Calu3 (cell line): ENCODE measurements at places on chromosomes 6 and 20. TPM values are rescaled to one million over a fixed set of nuclear protein-coding genes. Genes with fewer than 3 reads are reported as not detected.

GRCh38 chr20:17896771-17897369, 71.7 kb downstream of the SNX5 start:
- no peak for DNase-seq

DNA sequence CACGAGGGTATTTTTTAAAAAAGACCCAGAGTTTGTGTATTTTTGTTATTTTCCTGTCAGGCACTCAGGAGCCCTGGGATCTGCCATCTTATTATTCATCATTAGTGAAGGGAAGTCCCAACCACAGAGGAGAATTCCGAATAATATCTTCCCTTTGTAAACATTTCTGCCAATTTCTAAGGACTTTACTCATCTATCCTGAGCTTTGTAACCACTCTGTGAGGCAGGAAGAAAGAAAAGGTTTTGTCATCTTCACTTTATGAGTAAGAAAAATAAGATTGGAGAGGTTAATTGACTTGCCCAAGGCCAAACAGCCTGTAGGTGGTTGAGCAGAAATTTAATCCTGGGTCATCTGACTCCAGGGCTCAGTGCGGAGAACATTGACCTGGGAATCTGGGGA, 23.0 kb upstream of the IYD start:
- no peak for DNase-seq

GRCh38 chr6:97450087-97450486, 167.1 kb upstream of the MMS22L start:
- DNase-seq = no peak

GRCh38 chr6:113626475-113626874, 230.7 kb upstream of the MARCKS start:
- DNase-seq = no peak

GRCh38 chr20:10843146-10843711, 169.4 kb upstream of the JAG1 start:
- DNase-seq = no peak

GRCh38 chr6:109660526-109661320, 30.3 kb downstream of the AK9 start:
- no peak for DNase-seq

DNA sequence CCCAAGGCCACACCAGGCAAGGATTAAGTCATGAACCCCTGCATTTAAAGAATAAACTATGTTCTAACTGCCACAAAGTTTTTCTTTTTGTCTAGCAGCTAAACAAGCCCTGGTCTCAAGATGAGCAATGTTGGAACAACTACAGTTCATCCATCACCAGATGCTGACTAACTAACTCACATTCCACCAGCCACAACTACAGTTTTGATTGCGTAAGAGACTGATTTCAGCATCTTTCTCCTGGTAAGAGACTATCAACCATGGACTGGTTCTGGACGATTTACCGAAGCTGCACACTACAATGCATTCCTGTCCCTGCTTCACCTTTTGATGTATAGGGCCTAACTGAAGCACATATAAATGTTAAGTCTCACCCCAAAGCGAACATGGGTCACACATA, 43.0 kb downstream of the F13A1 start:
- DNase-seq = no peak

GRCh38 chr20:13147971-13148370, 73.1 kb upstream of the ISM1 start:
- no peak for DNase-seq

DNA sequence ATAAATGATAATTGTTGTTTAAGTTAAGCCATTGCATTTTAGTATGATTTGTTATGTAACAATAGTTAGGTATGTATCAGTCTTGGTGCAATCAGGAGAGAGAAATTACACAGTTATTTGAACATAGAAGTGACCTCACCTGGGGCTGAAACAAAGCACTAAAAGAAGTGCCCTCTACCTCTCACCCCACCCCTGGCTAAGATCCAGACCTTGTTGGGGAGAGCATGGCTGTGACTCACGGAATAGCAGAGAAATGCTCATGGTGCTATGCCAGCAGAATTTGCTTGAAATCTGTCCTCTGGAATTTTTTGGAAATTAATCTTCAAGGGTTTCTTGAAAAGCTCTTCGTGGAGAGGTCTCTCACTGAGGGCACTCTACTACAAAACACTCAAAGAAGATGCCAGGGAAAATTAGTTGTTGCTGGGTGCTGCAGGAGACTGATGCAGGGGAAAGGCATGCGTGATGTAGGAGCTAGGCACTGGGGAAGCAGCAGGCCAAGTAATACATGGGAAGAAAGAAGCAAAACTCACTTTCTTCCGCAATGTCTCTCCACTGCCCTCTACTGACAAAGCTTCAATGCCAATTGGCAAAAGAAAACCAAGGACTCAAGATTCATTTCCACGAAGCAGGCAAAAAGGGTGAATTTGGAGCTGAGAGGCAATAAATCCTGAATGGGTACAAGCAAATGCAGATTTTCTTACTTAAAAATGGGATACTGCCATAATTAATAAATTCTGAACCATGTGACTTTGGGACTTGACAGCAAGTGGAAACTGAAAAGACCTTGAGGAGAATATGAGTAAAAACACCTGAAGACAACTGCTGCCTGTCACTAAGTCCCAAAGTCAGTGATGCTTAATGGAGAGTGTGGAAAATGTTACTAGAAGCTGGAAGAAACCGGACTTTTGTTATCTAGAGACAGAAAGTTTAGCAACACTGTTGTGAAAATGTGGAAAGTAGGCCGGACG, 136.3 kb upstream of the ZNF184 start:
- DNase-seq = peak; percentile 78

DNA sequence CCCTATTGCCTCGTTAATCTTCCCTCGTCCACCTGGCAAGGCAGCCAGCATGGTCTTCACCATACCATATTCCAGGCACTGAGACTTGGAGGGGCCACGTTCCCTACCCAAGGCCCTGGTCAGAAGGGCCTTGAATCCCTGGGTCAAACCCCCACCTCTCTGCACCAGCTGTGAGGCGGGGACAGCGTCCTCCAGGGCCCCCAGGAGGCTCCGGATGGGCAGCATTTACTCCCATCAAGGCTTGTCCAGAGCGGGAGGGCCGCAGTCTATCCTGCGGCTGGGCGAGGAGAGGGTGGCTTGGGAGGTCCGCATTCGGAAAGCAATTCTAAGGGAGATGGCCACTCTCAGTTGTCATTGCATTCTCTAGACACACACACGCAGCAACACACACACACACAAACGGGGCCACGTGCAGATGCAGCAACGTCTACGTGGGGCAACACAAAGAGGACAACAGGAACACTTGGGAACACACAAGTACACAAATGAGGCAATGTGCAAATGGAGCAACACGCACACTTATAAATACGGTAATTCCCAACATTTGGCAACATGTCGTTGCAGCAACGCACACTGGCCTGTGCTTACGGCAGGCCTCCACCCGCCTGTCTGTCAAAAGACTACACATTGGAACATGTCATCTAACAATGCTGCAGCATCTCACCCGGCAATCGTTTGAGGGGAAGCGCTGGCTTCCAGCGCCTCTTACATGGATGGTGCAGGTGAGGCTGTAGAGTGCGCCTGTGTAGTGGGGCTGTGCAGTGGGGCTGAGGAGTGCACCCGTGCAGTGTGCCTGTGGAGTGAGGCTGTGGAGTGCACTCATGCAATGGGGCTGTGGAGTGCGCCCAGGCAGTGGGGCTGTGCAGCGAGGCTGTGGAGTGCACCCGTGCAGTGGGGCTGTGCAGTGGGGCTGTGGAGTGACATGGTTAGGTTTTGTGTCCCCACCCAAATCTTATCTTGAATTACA, 12.9 kb upstream of the NTSR1 start:
- no peak for DNase-seq

DNA sequence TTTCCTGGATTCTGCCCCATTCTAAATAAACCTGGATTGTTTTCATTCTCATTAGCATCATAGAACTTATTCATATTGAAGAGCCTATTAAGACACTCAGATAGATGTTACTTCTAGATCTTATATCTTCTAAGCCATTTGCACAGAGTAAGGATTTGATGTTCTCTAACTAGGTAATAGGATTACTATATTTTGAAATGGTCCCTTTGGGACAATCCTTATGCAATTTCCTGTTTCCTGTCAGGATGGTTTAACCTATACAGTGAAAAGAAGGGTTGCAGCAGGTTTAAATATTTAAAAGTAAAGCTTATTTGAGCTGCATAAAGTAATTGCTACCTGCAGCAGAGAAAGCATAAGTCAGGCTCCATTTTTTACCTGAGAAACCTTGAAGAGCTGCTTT, 860.1 kb downstream of the TFAP2A start:
- DNase-seq = no peak

GRCh38 chr20:57350081-57350710, 859 bp upstream of the RAE1 start:
- no peak for DNase-seq

DNA sequence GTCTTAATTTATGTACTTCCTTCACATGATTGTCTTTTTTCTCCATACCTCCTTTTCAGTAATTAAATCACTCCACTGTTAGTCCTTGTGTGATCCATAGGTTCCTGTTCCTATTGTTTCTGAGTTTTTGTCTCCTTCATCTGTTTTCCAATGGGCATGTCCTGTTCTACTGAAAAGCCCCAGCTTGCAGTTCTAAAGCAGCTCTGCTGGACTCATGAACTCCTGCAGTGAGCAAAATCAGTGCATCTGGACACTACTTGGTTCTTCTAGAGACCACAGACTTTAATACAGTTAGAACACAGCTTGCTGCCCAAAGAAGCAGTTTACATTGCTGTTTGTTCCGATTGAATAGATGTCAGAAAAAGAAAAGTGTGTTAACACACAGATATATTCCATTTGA, 593.3 kb upstream of the HS3ST5 start:
- DNase-seq = no peak

GRCh38 chr6:87731818-87732661, 30.0 kb upstream of the AKIRIN2 start:
- DNase-seq = peak; percentile 83

DNA sequence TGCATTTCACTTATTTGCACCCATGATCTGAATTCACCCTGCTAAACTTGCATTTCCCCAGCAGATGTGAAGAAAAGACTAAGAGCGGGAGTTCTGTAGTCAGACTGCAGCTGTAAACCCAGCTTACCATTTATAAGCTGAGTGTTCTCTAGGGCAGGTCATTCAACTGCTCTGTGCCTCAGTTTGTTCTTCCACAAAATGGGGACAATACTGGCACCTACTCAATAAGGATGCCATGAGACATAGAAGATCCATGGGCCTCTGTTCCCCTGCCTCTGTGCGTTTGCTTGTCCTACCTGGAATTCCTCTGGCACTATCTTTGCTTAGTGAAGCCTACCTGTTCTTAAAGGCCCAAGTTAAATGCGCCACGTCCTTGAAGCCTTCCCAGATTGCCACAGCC, 12.2 kb upstream of the MDFI start:
- DNase-seq = no peak

- DNase-seq = no peak
Measured at GRCh38 chr6:110756817-110757216, 58.5 kb downstream of the CDK19 start.

DNA sequence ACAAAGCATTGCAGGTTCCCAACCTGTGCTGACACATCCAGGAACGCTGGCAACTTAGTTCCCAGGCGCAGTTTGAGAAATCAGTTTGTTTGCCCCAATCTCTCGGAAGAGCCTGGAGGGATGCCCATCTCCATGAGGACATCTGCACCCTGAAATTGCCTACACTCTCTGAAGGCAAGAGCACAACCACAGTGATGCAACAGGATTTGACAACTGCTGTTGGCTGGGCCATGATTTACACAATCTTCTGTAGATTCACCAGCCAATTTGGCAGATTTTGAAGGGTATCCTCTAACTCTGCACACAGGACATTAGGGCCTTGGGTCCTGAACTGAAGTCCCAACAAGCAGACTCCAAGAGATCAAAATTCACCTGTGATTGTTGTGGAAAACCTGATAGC, 3.4 kb downstream of the APMAP start:
- DNase-seq = no peak

- no peak for DNase-seq
Measured at GRCh38 chr20:43376831-43377230, 80.9 kb upstream of the SRSF6 start.

DNA sequence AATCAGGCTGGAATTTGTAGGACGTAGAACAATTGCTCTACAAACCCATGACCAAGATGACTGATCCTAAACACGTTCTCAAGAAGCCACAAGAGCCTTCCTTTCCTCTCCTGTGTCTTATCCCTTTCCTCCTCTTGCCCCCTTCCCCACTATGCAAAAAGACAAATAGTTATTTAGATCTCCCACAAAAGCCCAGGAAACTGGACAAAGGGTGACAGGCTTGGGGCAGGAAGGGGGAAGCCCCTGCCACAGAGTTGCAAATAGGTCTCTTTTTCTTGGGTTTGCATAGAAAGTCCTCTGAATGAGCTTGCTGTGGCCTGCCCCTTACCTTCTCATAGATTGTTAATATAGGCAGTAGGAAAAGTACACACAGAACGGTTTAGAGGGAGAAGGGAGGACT, 377.1 kb upstream of the BTBD3 start:
- no peak for DNase-seq

DNA sequence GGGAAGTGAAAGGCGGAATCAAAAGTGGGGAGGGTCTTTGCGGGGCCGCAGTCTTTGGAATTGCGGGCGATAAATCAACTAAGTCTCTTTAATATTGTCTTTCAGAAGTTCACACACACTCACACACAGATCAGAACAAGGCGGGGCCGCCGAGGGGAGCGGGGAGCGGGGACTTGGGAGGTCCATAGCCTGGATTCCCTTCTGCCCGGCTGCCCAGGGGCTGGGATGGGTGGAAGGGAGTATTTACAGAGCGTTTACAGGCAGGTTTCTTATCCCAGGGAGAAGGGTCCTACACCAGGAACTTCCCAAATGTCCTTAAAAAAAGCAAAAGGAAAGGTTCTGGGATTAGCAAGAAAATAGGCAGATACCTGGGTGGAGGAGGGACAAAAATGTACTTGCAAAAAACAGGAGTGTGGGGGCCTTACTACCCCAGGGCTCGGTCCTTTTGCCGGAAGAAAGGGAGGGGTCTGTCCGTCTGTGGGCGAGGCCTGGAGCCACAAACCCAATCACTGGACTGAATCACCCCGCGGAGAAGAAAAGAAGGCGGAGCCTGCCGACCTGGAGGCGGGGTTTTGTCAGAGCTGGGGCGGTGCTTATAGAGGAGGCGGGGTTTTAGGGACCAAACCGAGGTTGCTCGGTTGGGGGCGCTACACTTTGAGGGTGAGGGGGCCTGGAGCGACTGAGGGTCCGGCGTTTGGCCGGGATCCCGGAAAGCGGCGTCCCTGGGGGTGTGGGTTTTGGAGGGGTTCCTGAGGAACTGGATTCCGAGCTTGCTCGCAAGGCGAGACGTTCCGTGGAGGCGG, 3.2 kb downstream of the PRRT1 start:
- DNase-seq = no peak

GRCh38 chr6:88698661-88699060, 264.8 kb downstream of the RNGTT start:
- no peak for DNase-seq

GRCh38 chr6:63634630-63635029, 972 bp upstream of the PHF3 start:
- no peak for DNase-seq

GRCh38 chr6:56288347-56288746, 41.0 kb upstream of the COL21A1 start:
- DNase-seq = no peak

TREM1 gene
- 1.2 and 1.4 TPM in 2 replicates for total RNA-seq

ULBP3 gene
- 8.4 and 9.8 TPM in 2 replicates for total RNA-seq

C6orf163 gene
- 5.9 TPM in 2 replicates for total RNA-seq

GGTLC1 gene
- total RNA-seq = not detected in 2 replicates

PI16 gene
- 0.17 and 0.32 TPM in 2 replicates for total RNA-seq

GABRR2 gene
- total RNA-seq = 0.32 and 0.78 TPM in 2 replicates

SOX18 gene
- not detected in 2 replicates for total RNA-seq

RAMACL gene
- 1.3 and 2.2 TPM in 2 replicates for total RNA-seq

EEF1A2 gene
- 359 and 393 TPM in 2 replicates for total RNA-seq

DAAM2 gene
- not detected in 2 replicates for total RNA-seq

HDGFL1 gene
- total RNA-seq = not detected in 2 replicates

DLK2 gene
- total RNA-seq = 0.59 and 0.86 TPM in 2 replicates

PAX1 gene
- total RNA-seq = not detected in 2 replicates

RIPOR2 gene
- 0.47 and 4.7 TPM in 2 replicates for total RNA-seq

DDRGK1 gene
- 30.9 and 36.3 TPM in 2 replicates for total RNA-seq

LTA gene
- not detected in 2 replicates for total RNA-seq
